Substantia nigra (tissue), 51 donors: ENCODE measurements at places on chromosomes 12 and 14.

DNA sequence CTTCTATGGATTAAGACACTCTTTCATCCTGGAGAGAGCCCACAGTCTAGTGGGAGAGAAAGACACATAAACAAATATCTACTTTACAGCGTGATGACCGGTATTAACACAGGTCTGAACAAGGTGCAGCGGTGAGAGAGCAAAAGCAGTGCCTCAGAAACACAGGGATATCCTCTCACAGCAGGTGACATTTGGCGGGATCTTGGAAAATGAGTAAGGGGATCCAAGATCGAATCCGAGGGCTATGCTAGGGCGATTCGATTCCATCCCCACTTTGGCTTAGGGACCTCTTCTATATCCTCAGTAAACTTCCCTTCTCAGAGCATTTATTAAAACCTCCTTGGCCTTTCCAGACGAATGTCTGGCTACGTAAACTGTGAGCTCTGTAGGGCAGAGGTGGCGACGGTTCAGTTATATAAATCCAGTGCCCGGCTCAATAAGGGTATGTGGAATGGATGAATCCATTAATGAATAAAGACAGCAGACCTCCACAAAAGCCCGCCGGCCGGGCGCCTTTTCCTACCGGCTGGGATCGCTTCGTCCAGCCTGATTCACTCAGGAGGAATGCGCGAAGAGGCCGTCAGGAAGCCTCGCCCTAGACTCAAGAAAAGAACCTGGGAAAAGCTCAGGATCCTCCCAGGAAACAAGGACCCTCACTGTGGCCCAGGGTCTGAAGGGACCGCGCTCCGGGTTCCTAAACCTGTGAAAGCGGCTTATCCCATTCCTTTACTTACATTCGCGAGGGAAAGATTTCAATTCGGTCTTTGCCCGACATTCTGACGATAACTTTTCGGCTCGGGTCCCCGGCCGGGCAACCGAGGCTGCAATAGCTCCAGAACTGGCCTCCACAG lies 455 bp downstream of the ATP6V1D start:
- no peak for DNase-seq

- no peak for DNase-seq
Observed at GRCh38 chr14:28987516-28987915, 220.9 kb downstream of the FOXG1 start.

DNA sequence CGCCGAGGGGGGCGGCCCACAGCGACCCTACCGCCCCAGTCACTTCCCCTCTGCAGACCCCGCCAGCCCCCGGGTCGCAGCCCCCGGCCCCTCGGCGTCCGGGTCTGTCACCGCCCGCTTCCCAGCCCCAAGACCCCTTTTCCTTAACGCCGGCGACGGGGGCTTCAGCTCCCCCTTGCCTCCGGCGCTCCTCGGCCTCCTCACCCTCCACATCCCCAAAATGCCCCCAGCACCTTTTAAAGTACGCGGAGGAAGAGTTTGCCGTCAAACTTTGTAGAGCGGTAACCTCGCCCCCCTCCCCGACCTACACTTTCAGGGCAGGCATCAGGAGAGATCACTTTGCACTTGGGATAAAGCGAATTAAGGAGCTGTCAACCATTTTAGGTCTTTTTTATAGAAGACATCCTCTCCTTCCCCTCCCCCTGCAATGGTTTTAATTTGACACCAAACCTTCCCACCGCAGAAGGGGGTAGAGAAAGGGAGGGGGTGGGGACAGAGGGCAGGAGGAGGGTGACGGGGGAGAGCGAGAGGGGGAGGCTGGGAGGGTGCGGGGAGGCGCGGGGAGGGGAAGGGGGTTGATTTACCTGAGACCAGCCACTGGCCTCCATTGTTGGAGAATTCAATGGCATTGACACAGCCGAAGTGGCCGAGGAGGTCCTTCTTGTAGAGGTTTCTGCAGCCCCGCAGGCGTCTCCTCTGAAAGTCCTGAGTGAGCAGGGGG lies 578 bp downstream of the DCAF5 start:
- no peak for DNase-seq

GRCh38 chr12:48388460-48388859 lies 37.7 kb upstream of the ZNF641 start:
- no peak for DNase-seq

GRCh38 chr12:116454950-116455447 lies 104.2 kb upstream of the MAP1LC3B2 start:
- no peak for DNase-seq

DNA sequence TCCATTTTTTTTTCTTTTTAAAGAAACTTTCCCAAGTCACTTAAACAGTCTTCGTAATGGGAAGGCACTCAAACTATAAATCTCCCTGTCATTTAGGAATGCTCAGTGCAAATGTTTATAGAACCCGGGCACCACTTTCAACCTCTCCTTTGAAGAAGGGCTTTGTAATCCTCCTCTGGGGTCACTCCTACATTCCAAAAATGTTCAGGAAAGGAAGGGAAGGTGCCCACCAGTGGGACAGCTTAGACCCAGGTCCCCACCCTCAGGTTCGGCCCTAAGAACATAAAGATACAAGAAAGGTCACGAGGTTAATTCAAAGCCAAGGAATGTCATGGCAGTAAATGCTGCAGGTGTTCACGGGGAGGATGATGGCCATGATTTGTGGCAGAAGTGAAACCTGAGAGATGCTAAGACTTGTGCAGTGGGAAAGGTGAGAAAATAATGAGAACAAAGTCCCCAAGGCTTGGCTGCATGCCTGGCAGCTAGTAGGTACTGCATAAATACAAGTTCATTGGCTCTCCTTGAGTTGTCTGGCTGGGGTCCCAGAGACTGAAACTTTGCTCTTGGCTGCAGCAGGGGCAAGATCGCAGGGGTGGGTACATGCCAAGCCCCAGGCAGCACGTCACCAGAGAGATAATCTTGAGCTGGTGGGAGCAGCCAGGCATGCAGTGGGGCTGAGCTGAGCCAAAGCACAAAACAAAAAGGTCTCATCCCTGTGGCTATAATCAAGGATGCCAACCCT lies 21.1 kb downstream of the KRT18 start:
- DNase-seq: no peak

- no peak for DNase-seq
Observed at GRCh38 chr12:55637467-55637866, 775 bp downstream of the OR10P1 start.

DNA sequence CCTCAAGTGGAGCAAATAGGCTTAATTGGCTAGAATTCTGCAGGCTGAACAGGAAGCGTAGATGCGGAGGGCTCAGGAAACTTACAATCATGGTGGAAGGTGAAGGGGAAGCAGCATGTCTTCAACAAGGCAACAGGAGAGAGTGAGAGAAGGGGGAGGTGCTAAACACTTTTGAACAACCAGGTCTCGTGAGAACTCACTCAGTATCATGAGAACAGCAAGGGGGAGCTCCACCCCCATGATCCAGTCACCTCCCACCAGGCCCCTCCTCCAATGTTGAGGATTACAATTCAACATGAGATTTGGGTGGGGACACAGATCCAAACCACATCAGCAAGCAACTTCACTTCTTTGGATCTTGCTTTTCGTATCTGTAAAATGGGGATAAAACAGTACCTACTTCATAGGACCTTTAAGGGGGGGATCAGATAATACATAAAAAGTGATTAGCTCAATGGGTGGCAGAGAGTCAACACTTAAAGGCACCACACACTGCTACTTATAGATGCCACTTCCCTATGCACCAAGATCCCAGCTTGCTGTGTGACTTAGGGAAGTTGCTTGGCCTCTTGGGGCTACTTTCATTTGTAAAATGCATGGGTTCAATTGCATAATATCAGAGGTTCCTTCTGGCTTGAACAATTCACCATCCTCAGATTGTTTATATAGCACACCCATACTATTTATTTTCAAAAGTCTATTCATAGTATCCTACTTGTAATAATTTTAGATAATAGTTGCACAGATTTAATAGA lies 184.8 kb upstream of the RPH3A start:
- DNase-seq: no peak

GRCh38 chr12:57952766-57953165 lies 11.4 kb downstream of the ATP23 start:
- no peak for DNase-seq

GRCh38 chr14:103547455-103547940 lies 15.0 kb downstream of the BAG5 start:
- DNase-seq: no peak

DNA sequence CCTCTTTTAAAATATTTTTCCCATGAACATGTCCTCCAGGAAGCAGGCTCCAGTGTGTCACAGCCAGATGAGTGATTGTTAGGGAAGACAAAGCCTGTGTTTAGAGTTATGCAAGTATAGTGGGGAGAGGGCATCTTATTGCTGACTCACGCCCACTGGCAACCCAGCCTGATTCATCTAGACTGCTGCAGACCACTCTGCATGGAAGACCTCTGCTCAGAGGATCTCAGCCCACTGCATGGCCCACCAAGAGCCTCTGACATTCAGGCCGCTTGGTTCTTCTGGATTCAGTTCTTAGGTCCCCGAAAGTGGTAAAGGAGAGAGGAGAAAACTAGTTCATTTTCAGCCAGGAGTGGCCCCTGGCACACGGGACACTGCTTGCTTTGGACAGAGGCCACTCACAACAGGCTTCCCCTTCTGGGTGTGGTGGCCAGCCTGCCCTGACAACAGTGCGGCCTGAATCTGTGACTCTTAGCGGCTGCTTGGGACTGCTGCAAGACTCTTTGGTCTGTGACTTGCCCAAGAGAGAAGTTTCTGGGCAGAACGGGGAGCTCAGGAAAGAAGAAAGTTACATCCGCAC lies 266.3 kb downstream of the ZFP36L1 start:
- no peak for DNase-seq

DNA sequence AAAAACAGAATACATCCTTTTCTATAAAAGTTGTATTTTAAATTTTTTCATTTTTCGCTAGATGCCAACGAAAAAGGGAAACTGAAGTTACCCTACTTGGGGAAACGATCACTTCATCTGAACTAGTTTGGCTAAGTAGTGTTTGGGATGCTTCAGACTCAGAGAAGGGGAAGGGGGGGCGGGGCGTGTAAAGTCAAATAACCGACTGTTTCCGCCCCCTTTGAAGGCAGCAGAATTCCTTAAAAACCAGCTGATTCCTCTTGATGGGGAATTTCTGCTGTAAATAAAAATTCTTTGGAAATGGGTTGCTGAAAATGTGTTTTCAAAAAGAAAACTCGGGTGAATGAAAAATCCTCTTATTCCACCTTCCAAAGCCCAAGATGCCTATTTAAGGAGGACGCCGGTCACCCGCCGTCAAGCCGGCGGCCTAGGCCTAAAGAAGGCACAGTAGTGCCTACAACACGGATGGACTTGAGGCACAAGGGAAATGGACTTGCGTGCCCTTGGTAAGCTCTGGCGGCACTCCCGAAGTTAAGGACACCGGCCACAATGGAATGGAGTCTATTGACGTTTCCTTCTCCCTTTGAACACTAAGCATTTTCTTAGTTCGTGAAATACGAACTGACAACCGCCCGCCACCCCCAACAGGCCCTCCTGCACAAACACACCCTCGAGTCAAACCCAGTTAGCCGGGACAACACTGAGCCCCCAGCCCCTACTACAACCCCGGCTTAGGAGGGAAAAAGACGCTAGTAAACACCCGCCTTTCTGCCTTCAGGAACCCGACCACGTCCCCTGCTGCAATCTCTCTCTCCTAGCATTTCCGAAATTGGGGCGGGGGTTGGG lies 1.9 kb downstream of the ATXN2 start:
- no peak for DNase-seq

DNA sequence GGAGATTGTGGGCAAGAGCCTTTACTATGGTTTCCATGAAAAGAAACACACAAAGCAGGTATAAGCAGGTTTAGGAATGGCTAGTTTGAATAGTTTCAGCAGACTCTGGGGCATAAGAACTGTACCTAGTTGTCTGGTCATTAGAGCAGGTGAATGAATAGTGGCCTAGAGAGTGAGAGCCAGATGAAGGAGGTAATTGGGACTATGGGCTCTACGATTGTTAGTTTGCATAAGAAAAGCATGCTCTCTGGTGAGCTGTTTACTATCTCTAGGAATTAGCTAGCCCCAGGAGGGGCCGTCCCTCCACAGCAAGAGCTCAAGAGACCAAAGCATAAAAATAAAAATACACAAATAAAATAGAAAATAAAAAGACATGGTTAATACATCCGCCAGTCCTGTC lies 397.5 kb upstream of the GARIN6 start:
- DNase-seq: no peak

DNA sequence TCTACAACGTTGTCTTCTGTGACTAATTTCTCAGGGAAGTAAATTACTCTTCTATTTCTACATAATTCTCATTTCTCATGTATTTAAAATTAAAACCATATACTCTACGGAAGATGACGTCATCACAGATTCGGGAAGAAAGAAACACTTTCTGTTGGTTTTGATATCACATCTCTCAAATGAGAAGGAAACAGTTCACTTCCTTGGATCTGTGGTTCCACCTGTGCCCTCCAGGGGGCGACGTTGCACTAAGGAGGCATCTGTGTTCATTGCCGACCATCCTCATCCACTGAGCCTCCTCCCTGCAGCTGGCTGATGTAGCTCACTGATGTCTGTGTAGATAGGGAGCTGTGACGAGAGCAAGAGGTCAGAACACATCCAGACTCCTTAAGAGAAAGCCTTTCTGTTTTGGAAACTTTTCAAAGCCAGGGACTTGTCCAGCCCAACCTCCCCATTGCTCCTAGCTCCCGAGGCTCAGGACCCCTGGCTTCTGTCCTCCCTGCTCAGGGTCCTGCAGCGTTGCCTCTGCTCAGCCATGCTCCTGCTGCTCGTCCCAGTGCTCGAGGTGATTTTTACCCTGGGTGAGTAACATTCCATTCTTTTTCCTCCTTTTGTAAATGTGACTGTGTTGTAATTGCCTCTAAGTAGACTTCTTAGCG lies 172.7 kb upstream of the OR4E1 start:
- DNase-seq: peak; percentile 3

- no peak for DNase-seq
Observed at GRCh38 chr12:7180685-7181084, 8.8 kb upstream of the PEX5 start.

- no peak for DNase-seq
Observed at GRCh38 chr14:46325157-46325556, 326.4 kb downstream of the RPL10L start.

GRCh38 chr12:111505601-111506036 lies 93.5 kb downstream of the ATXN2 start:
- DNase-seq: no peak

DNA sequence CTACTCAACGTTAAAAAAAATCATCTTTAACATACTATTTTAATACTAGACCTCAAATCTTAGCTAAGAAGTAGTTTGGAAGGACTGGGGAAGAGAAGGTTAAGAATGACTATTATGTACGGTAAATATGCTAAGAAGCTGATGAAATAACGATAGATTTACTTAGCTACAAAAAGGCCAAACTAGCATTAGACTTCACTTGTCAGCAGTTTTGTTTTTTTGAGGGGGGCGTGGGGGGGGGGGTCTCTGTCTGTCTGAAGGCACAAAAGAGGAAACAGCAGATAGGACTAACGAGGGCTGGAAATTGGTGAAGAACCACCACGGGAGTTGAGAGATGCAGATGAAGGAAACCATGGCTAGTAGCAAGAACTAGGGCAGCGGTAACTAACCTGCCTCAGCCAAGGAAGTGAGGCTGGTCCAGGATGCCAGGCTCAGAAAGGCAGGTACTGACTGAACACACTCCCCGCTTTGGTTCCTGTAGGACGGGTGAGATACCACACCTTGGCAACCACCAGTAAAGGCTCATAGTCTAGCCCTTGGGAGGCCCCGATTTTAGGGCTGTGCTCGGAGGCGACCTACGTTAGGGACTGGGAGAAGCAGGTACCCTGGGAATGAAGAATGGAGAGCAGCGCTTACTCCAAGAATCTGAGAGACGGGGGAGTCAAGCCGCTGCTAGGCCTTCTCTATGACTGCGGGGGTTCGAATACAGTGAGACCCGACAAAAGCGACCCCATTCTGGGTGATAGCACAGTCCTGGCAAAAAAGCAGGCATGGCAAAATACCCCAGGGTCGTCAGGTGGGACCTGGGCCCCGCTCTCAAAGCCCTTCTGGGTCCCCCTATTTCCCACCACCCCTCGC lies 675 bp downstream of the NEDD8 start:
- no peak for DNase-seq
